ENCODE measurements at places on chromosomes 12 and 14. TPM values are rescaled to one million over a fixed set of nuclear protein-coding genes. Genes with fewer than 3 reads are reported as not detected.

Gene FLRT2
- 35.6 TPM for total RNA-seq

Gene ALKBH1
- total RNA-seq: 11.7 TPM

Gene FAIM2
- not detected for total RNA-seq

Gene RDH5
- total RNA-seq: 0.67 TPM

Gene CD163L1
- 1.7 TPM for total RNA-seq

Gene TPH2
- total RNA-seq: not detected
